B cell (primary cell): ENCODE measurements at places on chromosomes 7 and 10. TPM values are rescaled to one million over a fixed set of nuclear protein-coding genes. Genes with fewer than 3 reads are reported as not detected.

The IDI2 gene
- polyA plus RNA-seq: not detected in 2 replicates

The PRTFDC1 gene
- 0.22 and 0.63 TPM in 2 replicates for polyA plus RNA-seq

The PRSS58 gene
- polyA plus RNA-seq: not detected in 2 replicates

The INSYN2A gene
- not detected in 2 replicates for polyA plus RNA-seq

The CPA4 gene
- polyA plus RNA-seq: not detected in 2 replicates

The OR2A1 gene
- 0.31 and 0.52 TPM in 2 replicates for polyA plus RNA-seq

The SNX10 gene
- polyA plus RNA-seq: 29.2 and 35.5 TPM in 2 replicates

The DPP6 gene
- polyA plus RNA-seq: not detected in 2 replicates

The ERCC6 gene
- polyA plus RNA-seq: 8.1 and 11.8 TPM in 2 replicates

The KBTBD2 gene
- 38.9 and 89.3 TPM in 2 replicates for polyA plus RNA-seq

The CFTR gene
- not detected in 2 replicates for polyA plus RNA-seq

The INMT gene
- 0.13 TPM in 1 of 2 replicates, not detected in the other for polyA plus RNA-seq

The ZNF316 gene
- 43.6 and 54.9 TPM in 2 replicates for polyA plus RNA-seq

The OR2A7 gene
- polyA plus RNA-seq: 3.3 and 3.6 TPM in 2 replicates

The C10orf62 gene
- not detected in 2 replicates for polyA plus RNA-seq

The SRPK2 gene
- polyA plus RNA-seq: 15.2 and 19.2 TPM in 2 replicates

The CALHM1 gene
- polyA plus RNA-seq: 0.06 and 0.16 TPM in 2 replicates

The SORCS3 gene
- not detected in 2 replicates for polyA plus RNA-seq

GRCh38 chr10:47388879-47389278 lies 4.8 kb upstream of the ZNF488 start:
- no peaks in the 10 kb centered on the region for H3K27me3 ChIP-seq
- no peak for DNase-seq
- no peak overlapping the region for H3K4me3 ChIP-seq
- peaks cover 8% of the 10 kb centered on the region for H3K4me1 ChIP-seq

DNA sequence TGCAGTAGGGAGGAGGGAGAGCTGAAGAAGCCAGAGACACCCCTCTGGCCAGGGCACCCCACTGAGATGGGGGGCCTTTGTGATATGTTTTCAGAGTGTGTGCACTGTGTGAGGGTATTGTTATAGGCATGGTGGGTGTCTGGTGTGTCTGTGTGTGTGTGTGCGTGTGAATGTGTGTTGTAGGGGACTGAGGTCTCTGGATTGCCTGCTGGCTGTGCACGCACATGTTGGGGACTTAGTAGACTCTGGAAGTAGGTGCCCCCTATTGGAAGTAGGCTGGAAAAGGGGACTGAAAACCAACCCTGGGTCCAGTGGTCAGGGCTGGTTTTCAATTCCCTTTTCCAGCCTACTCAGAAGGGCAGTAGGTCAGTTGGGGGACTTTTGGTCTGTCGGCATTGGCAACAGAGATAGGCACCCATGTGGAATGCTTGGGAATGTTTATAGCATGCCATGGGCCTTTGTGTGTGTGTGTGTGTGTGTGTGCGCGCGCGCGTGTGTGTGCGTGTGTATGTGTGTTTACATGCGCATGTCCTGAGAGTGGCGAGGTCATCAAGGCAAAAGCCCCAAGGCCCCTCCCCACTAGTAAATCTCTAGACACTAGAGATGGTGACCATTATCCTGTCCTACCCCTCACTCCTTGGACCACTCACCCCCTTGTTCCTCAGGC lies 78.8 kb downstream of the HIF1AN start:
- H3K4me1 ChIP-seq: no peaks in the 10 kb centered on the region
- H3K27ac ChIP-seq: no peak overlapping the region
- no peak overlapping the region for H3K4me3 ChIP-seq

GRCh38 chr10:104485632-104486031 lies 132.0 kb downstream of the CFAP58 start:
- H3K4me1 ChIP-seq: no peaks in the 10 kb centered on the region
- DNase-seq: no peak
- H3K36me3 ChIP-seq: no peaks in the 10 kb centered on the region
- peaks cover 5% of the 10 kb centered on the region for H3K27me3 ChIP-seq
- H3K27ac ChIP-seq: no peak overlapping the region

DNA sequence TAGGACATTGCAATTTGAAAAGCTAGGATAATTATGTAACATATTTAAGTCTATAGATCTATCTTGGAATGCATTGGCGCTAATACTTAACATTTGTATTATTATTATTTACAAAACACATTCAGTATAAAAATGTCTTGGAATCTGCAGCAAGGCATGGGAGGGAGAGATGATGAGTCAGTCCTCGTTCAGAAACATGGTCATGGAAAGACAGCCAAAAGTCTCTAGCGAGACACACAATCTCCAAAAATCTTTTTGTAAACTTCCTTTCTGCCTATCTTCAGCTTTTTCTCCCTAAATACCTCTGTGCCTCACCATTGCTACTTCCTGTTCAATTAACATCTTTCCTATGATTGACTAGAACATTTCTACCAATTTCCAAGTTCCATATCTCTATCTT lies 188.4 kb upstream of the CACNA2D1 start:
- DNase-seq: no peak
- no peaks in the 10 kb centered on the region for H3K4me1 ChIP-seq
- no peaks in the 10 kb centered on the region for H3K27me3 ChIP-seq
- H3K4me3 ChIP-seq: no peak overlapping the region
- H3K36me3 ChIP-seq: no peaks in the 10 kb centered on the region

DNA sequence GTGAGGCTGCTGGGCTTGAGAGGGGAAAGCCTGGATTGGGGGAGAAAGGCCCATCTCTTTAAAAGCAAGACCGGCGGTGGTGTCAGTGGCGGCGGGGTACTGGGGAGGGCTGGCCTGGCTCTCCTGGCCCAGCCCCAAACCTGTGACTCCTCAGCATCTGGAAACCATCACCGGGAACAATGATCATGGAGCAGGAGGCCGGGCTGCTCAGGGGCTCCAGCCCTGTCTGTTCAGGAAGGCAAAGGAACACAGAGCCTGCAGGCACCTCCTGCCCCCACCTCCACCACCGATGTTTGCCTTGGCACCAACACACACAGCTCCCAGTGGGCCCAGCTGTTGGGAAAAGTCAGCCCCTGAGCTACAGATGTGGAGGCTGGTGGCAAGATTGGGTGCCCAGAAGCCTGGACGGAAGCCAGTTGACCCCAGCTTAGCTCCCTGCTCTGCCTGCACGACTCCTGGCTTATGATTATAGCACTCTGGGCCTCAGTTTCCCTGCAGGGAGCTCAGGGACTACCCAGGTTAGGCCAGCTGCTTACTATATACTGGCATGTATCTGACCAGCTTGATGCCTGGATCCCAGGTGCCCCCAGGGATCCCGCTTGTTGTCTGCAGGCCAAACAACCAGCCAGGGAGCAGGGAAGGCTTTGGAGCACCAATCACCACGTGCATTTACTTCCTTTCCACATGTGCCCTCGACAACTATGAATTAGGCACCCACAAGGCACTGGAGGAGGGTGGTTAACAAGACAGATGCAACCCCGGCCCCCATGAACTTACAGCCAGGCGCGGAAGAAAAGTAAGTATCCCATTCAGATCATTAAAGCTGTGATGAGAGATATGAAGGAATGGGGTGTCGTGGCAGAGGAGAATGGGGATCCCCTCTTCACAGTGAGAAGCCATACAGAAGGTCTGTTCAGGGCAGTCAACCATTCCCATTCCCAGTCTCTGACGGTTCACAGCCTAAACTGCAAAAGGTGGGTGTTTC lies 37.3 kb downstream of the ZCCHC24 start:
- H3K27me3 ChIP-seq: no peaks in the 10 kb centered on the region
- no peak for DNase-seq
- no peak overlapping the region for H3K4me3 ChIP-seq

DNA sequence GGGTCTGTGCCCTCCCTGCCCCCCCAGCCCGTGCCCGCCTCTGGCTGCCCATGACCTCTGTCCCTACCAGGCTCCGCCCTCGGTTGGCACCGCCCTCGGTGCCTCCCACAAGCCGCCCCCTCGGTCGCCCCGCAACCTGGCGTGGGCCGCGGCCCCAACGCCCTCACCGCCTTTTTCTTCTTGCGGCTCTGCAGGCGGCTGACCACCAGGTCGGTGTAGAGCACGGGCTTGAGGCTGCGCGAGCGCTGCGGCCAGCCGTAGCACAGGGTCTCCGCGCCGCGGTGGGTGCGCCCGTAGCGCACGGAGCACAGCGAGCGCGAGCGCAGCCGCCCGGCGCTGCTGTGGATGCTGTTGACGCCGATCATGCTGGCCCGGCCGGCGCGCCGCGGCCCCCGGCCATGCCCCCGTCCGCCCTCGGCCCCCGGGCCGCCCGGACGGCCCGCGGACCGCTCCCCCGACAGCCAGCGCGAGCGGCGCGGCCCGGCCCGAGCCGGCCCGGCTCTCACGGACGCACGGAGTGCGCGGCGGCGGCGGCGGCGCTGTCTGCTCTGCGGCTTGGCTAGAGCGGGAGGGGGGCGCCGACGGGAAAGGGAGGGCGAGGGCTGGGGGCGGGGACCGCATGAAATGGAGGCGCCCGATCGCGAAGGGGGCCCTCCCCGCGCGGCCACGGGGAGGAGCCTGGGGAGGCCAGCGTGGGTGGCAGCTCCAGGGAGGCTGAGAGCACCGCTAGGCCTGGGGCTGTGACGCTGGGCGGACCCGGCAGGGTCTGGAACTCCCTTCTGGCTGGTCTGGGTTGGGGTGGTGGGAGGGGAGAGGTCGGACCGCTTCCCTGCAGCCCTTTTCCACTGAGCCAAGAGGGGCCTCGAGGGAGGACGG lies 9.6 kb downstream of the PSD start:
- H3K27me3 ChIP-seq: peaks cover 23% of the 10 kb centered on the region
- DNase-seq: peak; percentile 64
- H3K36me3 ChIP-seq: no peaks in the 10 kb centered on the region
- H3K4me1 ChIP-seq: peaks cover 26% of the 10 kb centered on the region
- H3K4me3 ChIP-seq: no peak overlapping the region

DNA sequence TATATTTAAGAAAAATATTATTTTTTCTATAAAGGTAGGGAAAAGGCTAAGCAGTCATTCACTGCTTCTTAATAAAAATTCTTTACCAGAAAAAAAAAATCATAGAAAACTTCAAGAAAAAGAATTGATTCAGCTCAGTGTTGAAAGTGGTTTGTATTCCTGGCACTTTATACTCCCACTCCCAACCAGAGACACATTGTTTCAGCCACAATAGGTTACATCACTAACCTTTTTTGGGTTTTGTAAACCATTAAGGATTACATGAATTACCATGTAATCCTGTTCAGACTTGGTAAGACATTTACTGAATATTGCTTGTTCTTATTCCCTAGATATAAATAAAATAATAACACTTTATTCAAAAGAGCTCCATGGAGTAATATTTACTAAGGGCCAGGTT lies 46.6 kb downstream of the MINPP1 start:
- no peak overlapping the region for H3K4me3 ChIP-seq
- H3K27ac ChIP-seq: no peak overlapping the region
- H3K36me3 ChIP-seq: no peaks in the 10 kb centered on the region
- H3K4me1 ChIP-seq: no peaks in the 10 kb centered on the region

- no peaks in the 10 kb centered on the region for H3K27me3 ChIP-seq
- H3K36me3 ChIP-seq: no peaks in the 10 kb centered on the region
- DNase-seq: no peak
- no peaks in the 10 kb centered on the region for H3K4me1 ChIP-seq
These were observed 31.6 kb downstream of the ABCB5 start for GRCh38 chr7:20647036-20647435.

GRCh38 chr10:110944792-110945396 lies 25.5 kb downstream of the SHOC2 start:
- H3K27me3 ChIP-seq: no peaks in the 10 kb centered on the region
- no peak for DNase-seq
- H3K27ac ChIP-seq: no peak overlapping the region

- DNase-seq: no peak
- no peaks in the 10 kb centered on the region for H3K4me1 ChIP-seq
- H3K36me3 ChIP-seq: no peaks in the 10 kb centered on the region
- H3K27me3 ChIP-seq: no peaks in the 10 kb centered on the region
- H3K4me3 ChIP-seq: no peak overlapping the region
These were observed 646.8 kb upstream of the NRP1 start for GRCh38 chr10:33981301-33981700.

DNA sequence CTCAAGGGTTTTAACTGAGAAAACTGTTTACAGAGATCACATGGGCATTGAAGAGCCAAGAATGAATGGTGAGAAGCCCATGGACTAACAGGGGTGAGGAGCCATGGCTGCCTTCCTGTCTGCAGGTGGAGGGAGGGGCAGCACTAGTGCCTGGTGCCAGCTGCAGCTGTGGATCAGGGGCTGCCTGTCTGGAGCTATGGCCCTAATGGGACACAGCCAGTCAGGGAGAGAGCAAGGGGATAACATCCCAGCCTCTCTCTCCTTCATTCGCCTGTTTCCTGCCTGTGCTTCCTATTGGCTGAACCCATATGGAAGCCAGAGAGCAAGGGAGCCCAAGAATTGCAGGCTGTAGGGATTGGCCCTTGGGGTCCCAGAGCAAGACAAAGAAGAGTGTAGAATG lies 125.8 kb upstream of the GAD2 start:
- H3K4me1 ChIP-seq: no peaks in the 10 kb centered on the region
- H3K4me3 ChIP-seq: no peak overlapping the region
- no peak overlapping the region for H3K27ac ChIP-seq
- H3K36me3 ChIP-seq: no peaks in the 10 kb centered on the region
- no peaks in the 10 kb centered on the region for H3K27me3 ChIP-seq

- no peaks in the 10 kb centered on the region for H3K36me3 ChIP-seq
- H3K27me3 ChIP-seq: no peaks in the 10 kb centered on the region
- H3K4me1 ChIP-seq: no peaks in the 10 kb centered on the region
- DNase-seq: no peak
- no peak overlapping the region for H3K4me3 ChIP-seq
- no peak overlapping the region for H3K27ac ChIP-seq
These were observed 18.3 kb downstream of the KLLN start for GRCh38 chr10:87844837-87845623.

- no peaks in the 10 kb centered on the region for H3K4me1 ChIP-seq
- no peak overlapping the region for H3K27ac ChIP-seq
- DNase-seq: no peak
- no peaks in the 10 kb centered on the region for H3K27me3 ChIP-seq
- H3K36me3 ChIP-seq: no peaks in the 10 kb centered on the region
These were observed 94.3 kb downstream of the THSD7A start for GRCh38 chr7:11737723-11738122.

GRCh38 chr7:19869979-19870378 lies 96.6 kb upstream of the TMEM196 start:
- H3K27ac ChIP-seq: no peak overlapping the region
- no peak for DNase-seq
- H3K4me1 ChIP-seq: no peaks in the 10 kb centered on the region
- H3K27me3 ChIP-seq: no peaks in the 10 kb centered on the region
- H3K4me3 ChIP-seq: no peak overlapping the region

DNA sequence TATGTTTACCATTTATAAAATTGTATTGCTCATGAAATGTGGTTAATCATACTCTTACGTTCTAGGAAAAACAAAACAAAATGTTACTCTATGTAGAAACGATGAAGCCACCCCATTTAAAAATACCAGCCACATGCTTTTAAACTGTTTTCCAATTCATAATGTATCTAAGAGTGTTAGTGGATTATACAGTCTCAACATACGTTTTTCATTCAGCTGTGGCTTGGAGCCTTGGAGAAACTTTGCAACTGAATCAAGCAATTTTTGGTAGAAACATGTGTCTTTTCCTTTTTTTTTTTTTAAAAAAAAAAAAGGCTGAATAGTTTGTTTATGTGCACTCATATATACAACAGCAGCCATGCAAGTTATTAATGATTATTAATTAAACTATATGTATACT lies 378.0 kb upstream of the SEMA3D start:
- no peaks in the 10 kb centered on the region for H3K36me3 ChIP-seq
- H3K4me3 ChIP-seq: no peak overlapping the region
- no peak overlapping the region for H3K27ac ChIP-seq
- H3K4me1 ChIP-seq: peaks cover 3% of the 10 kb centered on the region
- DNase-seq: no peak
